Stimulated activated CD4-positive, alpha-beta T cell treated with anti-CD3 and anti-CD28 coated beads, Interleukin-15, amount 100 ng/mL, for 24 hours (primary cell): ENCODE measurements at places on chromosomes 1 and 21.

DNA sequence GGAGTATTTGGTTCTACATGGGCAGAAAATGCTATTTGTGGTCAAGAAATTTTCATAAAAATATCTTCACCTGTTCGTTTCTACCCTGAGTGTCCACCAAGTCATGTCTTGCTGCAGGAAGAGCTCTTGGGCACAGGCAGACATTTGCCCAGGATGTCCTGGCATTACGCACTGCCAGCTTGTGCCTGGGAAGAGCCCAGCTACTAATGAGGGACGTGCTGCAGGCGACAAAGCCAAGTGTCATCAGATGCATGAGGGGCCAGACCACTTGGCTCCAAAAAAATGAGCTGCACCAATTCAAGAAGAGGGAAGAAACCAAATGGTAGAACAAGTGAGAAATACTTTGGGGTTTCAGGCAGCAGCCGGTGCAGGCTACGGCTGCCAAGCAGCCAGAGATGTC, 12.9 kb downstream of the RNU5D-1 start:
- no peak for DNase-seq

DNA sequence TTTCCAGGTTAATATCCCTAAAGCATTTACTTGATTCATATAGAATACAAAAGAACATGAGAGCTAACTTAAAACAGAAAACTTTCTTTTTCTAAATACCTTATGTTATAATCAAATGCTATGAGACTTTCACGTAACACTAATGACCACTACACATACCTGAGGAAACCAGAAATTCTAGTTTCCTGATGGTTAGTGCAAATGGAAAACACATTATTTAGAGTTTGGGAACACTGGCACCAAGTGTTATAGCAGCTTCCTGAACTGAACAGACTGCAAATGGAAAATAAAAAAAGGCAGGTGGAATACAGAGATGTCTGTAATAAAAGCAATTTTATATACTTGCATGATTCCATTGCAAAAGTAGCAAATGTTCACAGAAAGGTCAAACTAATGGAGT, 15.5 kb downstream of the PAXBP1 start:
- DNase-seq, result no peak

DNA sequence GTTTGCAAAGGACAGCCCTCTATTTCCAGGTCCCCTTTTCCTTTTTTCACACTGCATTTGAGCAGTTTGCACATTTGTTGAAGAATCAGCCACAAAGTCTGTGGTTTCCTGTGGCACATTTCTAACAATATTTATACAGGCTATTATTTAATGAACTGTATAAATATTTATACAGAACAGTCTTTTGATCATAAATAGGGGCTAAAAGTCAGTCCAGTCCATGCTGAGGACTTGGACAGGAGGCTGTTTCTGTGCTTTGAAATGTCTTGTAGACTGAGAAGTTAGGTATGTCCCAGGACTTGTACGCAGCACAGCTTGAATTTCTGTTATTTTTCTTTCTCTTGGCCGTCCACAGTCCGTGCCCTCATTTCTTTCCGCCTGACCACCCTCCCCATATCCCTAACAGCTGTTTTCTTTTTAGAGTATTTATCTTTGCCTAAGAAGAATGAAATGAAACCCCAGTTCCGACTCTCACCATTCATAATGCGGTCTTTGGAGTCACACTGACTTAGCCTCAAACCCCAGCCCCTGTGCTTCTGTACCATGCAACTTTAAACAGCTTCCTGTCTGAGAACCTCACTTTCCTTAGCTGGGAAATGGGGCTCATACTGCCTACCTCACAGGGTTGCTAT, 19.7 kb downstream of the FGGY start:
- no peak for DNase-seq

GRCh38 chr1:111507411-111508201, 4.2 kb upstream of the ADORA3 start:
- peak; percentile 67 for DNase-seq

DNA sequence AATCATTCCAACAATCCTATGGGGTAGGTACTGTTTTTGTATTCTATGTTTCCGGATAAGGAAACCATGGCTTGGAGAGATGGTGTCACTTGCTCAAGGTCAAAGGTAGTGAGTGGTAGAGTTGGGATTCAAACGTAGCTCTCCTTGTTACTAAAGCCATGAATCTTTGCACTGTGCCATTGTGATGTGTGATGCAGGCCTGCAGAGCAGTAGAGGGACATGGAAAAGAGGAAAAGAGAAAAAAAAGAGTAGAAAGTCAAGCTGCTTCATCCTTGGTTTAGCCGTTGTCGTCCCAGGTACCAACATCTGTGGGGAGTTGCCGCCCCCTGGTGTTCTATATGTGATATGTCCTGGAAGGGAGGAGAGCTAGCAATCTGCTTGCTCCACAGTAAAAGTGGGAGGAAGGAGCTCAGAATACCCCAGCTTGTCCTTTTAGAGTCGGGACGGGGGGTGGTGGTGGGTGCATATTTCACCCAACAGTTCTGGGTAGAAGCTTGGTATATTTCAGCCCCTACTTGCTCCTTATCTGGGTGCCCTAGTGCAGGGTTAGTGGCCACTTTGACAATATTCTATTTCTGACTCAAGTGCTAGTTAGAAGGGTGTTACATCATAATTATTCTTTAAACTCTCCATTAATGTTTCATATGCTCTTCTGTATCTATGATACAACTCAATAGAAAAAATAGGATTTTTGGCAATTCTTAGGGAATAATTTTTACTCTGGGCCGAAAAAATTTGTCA, 98.4 kb downstream of the EBNA1BP2 start:
- peak; percentile 73 for DNase-seq

GRCh38 chr1:35560256-35561225, 2.9 kb downstream of the NCDN start:
- no peak for DNase-seq

DNA sequence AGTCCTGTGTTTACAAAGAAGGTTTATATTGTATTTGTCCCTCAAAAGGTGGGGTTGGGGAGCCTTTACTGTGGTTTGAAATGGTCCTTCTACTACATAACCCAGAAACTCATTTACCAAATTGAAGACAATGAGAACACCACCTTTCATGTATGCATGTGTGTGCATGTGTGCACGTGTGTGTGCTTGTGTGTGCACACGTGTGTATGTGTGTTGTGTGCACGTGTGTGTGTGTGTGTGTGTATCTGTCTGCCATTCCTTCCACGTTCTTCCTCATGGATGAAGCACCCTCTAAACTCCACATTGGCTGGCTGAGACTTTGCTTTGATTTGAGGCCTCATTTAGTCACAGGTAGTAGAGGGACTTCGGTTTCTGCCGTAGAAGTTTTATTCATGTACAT, 138.2 kb downstream of the EDEM3 start:
- no peak for DNase-seq

GRCh38 chr1:182835806-182836205, 3.3 kb upstream of the DHX9 start:
- no peak for DNase-seq

GRCh38 chr1:87329526-87330056, 911 bp downstream of the LMO4 start:
- no peak for DNase-seq

DNA sequence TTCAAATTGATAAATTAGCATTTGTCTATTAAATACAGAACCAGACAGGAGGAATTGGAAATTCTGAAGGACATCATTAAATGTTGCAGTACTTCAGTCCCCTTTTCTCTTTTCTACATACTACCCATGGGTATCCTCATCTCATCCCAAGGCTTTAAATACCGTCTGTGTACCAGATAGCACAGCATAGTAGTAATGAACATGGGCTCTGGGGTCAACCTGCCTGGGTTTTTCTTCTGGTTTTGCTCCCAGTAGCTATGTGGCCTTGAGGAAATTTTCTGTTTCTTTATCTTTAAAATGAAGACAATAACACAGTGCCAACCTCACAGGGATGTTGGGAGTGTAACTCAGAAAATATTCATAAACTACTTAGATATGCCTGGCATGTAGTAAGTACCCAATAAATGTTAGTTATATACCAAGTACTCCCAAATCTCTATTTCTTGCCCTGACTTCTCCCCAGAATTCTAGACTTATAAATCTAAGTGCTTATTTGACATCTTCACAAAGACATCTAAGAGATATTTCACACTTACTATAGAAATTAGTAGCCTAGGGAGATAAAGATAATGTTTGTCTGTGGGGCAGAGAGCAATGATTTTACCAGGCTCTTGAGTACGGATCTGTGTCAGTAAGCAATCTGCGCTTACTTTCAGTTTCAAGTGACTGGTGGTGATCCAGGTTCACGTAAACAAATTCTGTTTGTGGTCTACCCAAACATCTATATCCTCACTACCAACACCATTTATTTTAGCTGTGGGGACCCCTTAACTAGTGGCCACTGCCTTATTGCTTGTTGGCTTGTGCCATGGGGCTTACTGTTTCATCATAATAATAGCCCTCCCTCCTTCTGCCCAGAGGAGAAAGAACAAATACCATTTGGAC, 37.3 kb downstream of the VANGL2 start:
- no peak for DNase-seq

- peak; percentile 18 for DNase-seq
Observed at GRCh38 chr1:51768971-51769588, 109.4 kb downstream of the NRDC start.

GRCh38 chr21:44485254-44485793, 30.0 kb downstream of the LRRC3 start:
- peak; percentile 66 for DNase-seq

DNA sequence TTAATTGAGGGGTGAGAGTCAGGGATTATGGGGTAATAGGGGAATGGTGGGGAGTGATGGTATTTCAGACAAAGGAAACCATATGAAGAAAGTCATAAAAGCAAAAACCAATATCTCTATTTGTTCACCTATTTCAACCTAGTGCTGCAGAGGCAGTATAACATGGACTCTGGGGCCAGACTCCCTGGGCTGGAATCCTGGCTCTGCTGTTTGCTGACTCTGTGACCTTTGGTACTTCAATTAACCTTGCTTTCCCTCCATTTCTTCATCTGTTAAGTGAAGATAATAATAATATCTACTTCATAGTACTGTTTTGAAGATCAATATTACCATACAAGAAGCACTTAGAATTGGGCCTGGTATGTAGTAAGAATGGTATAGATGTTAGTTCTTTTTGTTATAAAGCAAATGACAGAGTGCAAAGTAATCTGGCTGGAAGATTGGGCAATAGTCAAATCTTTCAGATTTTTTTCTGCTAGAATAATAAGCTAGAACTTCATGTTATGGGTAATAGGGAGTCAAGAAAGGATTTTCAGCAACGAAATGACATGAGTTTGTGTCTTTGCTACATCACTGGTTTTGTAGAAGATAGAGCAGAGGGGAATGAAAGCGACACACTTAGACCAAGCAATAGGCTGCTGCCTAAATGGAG, 9.0 kb downstream of the EPHX4 start:
- DNase-seq, result no peak

- DNase-seq, result no peak
Observed at GRCh38 chr1:8763888-8764287, 53.6 kb downstream of the RERE start.

DNA sequence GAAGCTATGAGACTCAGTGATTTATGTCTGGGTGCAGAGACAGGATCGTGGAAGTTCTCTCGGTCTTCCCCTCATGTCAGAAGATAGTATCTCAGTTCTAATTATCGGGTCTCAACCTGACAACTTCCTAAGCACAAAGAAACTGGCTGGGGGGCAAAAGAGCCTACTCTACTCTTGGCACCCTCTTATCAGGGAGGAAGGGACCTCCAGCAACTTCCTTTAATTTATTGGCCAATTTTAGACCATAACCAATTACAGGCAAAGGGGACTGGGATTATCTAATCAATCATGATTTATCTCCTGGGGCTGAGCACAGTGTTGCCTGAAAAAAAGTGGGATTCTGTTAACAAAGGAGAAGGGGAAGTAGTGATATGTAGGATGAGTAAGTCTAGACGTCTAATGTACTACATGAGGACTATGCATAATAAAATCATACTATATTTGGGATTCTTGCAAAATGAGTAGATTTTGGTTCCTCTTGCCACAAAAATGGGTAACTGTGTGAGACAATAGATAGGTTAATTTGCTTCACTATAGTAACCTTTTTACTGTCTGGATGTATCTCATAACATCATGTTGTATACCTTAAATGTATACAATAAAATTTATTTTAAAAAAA, 98.8 kb downstream of the ZFYVE9 start:
- DNase-seq, result no peak

- DNase-seq, result no peak
Observed at GRCh38 chr1:182611787-182612186, 7.6 kb upstream of the RGS16 start.

DNA sequence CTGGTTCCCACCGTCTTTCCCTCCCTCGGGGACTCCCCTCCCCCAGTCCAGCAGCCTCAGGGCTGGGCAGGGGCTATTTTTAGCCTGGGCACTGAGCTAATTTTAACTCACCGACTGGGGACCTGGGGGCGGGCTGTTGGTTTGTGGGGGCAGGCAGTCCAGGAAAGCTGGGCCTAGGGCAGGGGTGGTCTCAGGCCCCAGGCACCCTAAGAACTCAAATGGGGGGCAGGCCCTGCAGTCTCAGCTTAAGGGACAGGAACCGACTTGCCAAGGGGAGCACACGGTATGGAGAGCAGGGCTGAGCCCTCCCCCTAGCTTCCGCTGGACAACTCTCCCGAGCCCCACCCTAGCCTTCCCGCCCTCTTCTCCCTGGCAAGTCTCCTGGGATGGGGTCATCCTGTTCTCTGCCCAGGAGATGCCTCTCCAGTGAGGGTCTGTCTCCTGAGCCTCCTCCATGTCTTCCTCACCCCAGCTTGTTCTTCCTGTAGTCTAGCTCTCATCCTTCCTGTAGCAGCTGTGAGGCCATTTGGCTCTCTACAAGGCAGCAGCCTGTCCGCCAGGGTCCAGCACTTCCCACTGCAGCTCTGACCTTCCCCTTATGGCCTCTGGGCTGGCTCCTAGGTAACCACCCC, 10.1 kb downstream of the MEF2D start:
- DNase-seq, result no peak
